ELR (cell line): ENCODE measurements at places on chromosomes 11 and 22.

DNA sequence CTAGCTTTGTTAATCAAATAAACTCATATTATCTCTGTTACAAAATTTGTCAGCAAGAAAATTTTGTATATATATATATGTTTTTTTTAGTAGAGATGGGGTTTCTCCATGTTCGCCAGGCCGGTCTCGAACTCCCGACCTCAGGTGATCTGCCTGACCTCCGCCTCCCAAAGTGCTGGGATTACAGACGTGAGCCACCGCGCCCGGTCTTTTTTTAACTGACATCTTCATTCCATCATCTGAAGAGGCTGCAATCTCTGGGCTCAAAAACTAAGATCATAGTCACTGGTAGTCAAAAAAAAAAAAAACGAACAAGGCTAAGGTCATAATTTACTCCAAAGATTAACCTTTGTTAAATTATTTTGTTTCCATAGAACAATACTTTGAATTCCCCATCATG, 5.3 kb upstream of the KLHDC7B start:
- DNase-seq: no peak

- DNase-seq: no peak
These were observed 1.9 kb downstream of the SLC5A1 start for GRCh38 chr22:32044913-32045312.

GRCh38 chr22:42560781-42561180, 7.0 kb downstream of the SERHL2 start:
- peak; percentile 53 for DNase-seq

- peak; percentile 37 for DNase-seq
These were observed 318.3 kb downstream of the MN1 start for GRCh38 chr22:27483095-27483785.

- DNase-seq: no peak
These were observed 32.3 kb upstream of the CYP2D6 start for GRCh38 chr22:42162728-42163489.

DNA sequence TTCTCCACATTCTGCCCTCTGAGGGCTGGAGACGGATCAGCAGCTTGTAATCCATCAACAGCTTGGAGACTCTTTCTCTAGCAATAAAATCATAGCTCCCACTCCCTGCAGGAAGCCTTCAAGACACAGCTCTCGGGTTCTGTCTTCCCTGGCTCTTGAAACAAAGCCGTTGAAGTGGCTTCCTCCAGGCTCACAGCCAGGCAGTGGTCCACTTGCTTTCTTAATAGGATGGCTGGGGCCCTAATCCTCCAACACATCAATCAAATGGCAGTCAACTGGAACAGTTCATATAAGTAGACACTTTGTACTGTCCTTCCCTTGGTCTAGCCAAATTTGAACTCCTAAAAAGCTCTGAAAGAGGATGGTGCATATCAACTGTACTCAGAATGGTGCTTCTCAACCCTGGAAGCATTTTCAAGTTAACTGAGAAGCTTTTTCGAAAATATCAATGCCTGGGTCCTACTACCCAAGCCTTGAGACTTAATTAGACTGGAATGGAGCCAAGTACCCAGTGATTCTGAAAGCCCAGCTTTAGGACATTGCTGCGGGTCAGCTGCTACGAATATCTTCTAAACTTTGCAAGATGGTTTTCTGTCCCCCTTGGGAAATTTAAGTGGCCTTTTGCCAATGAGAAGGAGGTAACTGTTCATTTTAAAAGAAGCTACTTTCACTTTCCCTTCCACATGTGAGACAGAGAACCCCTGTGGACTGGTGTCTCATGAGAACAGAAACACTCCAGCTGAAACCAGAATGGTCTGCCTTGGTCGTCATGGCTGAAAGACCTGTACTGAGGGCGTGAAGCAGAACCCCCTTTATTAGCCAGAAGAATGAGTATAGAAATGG, 74.7 kb downstream of the SC5D start:
- no peak for DNase-seq

GRCh38 chr22:28024422-28024888, 105.4 kb upstream of the PITPNB start:
- no peak for DNase-seq

GRCh38 chr11:11292839-11293238, 60.2 kb downstream of the CSNK2A3 start:
- no peak for DNase-seq

DNA sequence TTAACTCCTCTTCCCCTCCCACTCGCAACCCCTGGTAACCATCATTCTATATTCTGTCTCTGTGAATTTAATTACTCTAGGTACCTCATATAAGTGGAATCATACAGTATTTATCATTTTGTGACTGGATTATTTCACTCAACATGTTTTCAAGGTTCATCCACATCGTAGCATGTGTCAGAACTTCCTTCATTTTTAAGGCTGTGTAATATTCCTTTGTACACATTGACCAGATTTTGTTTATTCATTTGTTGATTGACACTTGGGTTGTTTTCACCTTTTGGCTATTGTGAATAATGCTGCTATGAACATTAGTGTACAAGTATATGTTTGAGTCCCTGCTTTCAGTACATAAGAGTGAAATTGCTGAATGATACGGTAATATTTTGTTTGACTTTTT, 2.7 kb upstream of the GNB1L start:
- no peak for DNase-seq

- DNase-seq: no peak
These were observed 17.8 kb upstream of the NEAT1 start for GRCh38 chr11:65404638-65405339.

- no peak for DNase-seq
These were observed 26.7 kb downstream of the ALKBH3 start for GRCh38 chr11:43907028-43907975.

GRCh38 chr11:64156235-64157011, 9.5 kb downstream of the MACROD1 start:
- no peak for DNase-seq

GRCh38 chr22:37509059-37509860, 10.0 kb downstream of the CARD10 start:
- DNase-seq: no peak

- DNase-seq: no peak
These were observed 148.3 kb downstream of the JRKL start for GRCh38 chr11:96538104-96538503.

- DNase-seq: no peak
These were observed 56.1 kb downstream of the MED15 start for GRCh38 chr22:20563466-20563906.

- DNase-seq: peak; percentile 94
These were observed 65.9 kb downstream of the PRR5L start for GRCh38 chr11:36361901-36362391.

GRCh38 chr11:486189-486588, 20.9 kb downstream of the RNH1 start:
- no peak for DNase-seq

DNA sequence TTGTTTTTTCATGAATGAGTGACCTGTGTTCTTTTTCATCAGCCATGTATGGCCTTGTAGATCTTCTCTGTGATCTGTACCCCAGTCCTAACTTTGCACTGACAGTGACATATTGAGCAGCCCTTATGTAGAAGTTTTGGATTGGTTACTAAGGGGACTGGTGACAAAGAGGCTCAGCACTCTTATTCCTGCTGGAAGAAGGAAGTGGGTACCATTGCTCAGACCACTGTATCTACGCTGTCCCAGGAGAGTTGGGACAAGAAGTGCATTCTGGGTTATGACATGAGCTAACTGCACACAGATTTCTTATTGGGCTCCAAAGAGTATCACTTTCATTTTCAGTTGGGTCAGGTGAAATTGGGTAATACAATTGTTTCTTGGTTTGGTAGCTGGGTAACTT, 107.8 kb upstream of the RASSF10 start:
- DNase-seq: no peak

DNA sequence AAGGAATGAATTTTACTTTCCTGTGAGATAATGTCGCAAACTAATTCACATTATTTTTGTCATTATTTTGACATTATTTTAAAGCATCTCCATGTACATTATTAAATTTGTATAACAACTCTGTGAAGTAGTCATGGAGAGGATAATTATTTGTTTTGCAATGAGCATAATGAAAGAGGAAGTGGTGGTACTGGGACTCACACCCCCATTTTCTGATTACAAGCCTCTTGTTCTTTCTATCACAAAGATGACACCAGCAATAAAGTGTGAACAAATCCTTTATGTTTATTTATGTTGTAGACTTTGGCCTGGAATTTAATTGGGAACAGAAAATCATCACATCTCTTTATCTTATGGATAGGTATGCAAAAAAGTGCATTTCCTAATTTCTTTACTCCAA, 522.6 kb downstream of the TMEM135 start:
- no peak for DNase-seq

DNA sequence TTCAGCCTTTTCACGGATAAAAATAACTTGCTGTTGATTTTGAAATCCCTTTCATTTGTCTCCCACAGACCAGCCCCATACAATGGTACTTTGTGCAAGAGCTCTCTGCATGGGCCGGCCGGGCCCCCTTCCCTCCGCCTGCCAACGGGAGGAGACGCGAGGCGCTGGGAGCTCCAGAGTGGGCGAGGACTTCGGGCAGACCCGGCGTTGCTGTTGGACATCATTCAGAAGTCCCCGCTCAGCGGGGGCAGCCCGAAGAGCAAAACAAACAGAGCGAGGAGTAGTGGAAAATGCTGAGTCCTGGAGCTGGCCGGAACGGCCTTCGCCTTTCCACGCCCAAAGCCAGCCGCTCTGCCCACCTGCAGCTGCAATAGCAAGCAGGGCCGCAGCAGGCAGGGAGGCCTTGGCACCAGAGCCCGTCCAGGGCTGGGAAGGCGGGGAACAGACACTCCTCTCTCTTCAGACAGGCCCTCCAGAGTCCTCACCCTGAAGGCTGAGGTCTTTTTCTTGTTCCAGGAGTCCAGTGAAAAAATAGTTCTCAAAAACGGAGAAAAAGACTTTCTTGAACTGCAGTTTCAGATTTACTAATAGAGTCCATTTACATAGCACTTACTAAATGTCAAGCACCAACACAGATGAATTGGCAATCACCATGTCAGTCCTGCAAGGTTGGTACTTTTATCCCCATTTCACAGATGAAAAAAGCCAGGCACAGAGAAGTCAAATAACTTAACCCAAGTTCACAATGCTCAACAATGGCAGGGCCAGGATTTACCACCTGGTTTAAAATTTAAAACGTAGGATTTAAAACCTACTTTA, 135.5 kb downstream of the ETS1 start:
- DNase-seq: no peak

- no peak for DNase-seq
These were observed 284.3 kb upstream of the ISX start for GRCh38 chr22:34781681-34782080.
